ENCODE measurements at places on chromosomes 6 and 20.

- no peak for DNase-seq
These were observed 17.4 kb upstream of the MPC1 start for GRCh38 chr6:166400181-166400580.

DNA sequence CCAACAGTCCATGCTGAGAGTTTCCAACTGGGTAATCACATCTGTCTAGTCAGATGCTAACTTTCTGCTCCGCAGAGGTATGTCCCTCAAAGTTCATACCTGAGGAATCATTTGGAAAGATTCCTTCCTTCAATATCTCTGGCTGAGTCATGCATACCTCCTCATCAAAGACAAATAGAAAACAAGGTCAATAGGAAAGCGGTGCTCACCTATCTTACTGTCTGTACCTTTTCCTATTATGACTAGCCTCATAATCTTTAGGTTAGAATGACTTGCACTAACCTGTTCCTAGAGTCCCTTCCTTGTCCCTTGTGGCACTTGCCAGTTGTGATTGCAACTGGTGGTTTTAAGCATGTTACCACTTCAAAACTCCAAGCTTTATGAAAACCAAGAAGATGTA, 78.2 kb upstream of the PTPRK start:
- no peak for DNase-seq

GRCh38 chr6:9412951-9413559, 977.7 kb upstream of the SLC35B3 start:
- no peak for DNase-seq

DNA sequence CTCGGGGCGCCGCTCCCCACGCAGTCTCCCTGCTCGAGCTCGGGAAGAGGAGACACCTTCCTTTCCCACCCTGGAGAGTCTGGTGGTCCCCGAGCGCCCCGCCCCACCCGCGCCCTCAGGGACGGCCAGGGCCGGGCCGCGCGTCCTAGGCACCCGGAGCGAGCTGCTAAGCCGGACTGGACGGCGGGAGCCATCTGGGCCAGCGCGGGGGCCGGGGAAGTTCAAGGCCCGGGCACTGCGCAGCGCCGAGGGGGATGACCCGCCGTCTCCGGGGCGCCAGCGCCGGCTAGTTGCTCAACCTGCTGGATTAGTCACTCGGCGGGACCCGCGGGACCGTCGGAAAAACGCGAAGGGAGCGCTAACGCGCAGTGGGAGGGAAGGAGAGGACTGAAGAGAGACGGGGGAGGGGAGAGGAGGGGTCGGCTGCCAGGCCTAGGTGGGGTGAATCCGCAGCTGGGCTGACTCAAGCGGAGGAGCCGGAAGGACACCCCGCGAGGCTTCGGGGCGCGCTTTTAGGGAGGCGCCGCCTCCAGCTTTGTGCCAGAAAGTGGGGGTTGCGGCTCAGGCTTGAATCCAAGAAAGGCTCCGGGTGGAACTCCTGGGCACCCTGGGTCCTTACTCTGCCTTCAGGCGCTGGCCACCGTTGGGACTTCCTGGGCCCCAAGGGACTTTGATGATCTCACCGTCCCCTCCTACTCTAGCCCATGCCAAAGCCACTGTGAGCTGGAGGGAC, 75.7 kb upstream of the FOXP4 start:
- no peak for DNase-seq

DNA sequence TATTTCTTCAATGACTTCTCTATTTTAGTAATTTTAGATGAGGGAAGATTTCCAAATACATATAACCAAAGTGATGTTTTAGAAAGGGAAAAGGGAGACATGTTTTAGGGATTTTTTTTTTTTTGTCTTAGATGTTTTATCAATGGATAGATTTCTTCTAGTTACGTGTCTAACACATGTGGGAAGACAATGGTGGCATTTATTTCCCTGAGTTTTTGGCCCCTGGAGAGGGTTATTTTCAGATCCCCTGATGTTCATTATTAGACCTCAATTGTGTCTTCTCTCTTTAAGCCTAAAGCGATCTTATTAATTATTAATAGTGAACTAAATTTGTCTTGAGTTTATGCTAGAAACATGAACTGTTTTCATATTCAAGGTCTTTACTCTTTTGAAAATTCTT, 30.3 kb downstream of the TRMT11 start:
- no peak for DNase-seq

- no peak for DNase-seq
These were observed 53.6 kb downstream of the MAP3K5 start for GRCh38 chr6:136738692-136739057.
